ENCODE measurements at places on chromosomes 7 and 10. TPM values are rescaled to one million over a fixed set of nuclear protein-coding genes. Genes with fewer than 3 reads are reported as not detected.

DNA sequence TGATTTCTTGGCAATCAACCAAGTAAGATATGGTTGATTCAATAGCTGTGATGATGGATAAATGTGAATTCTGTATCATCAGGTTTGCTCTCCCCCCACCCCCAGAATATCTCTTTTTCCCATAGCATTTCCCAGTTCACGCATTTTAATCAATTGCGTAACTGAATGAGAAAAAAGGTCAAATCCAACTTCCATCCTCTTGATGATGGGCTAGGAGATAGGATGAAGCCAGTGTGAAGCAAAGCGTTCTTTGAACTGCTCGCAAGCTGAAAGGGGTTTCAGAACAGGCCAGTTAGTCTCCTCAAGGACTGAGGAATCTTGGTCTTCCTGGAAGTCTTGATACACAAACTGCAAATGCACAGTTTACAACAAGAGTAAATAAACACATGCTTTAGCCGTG lies 94.5 kb upstream of the ARMC3 start:
- no peak for DNase-seq

Gene IKZF5
- 22.9 TPM for total RNA-seq

DNA sequence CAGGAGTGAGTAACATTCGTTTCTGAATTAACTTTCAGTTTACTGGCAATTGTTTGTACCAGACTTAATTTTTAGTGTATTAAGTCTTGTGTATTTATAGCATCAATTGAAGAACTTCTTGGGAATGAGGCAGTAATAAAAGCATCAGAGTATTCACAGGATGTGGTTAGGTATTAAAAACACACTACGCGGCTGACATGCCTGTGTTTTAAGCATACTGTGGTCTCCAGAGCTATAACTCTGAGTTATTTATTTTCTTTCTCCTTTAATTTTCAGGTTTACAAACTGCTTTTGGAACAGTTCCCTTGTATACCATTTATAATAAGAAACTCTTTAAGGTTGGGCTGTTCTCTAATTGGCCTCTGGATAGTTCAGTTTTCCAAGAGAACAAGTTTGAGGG lies 626.1 kb upstream of the NRG3 start:
- no peak for DNase-seq

DNA sequence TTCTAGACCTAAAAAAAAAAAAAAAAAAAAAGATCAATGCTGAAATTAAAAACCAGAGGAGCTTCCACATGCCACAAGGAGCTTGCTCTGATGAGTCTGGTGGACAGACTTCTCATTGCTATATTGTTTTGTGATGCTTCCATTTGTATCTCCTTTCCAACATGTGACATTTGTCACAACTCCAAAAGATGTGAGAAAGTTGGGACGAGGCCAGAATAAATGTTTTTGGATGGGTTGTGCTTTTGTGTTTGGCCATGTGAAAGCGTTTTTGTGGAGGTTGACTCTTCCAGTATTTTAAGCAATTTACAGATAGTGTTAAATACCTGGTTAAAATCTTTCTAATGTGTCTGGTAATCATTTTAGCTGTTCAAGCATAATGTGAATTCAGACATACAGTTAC lies 280.1 kb downstream of the SKAP2 start:
- DNase-seq: no peak

DNA sequence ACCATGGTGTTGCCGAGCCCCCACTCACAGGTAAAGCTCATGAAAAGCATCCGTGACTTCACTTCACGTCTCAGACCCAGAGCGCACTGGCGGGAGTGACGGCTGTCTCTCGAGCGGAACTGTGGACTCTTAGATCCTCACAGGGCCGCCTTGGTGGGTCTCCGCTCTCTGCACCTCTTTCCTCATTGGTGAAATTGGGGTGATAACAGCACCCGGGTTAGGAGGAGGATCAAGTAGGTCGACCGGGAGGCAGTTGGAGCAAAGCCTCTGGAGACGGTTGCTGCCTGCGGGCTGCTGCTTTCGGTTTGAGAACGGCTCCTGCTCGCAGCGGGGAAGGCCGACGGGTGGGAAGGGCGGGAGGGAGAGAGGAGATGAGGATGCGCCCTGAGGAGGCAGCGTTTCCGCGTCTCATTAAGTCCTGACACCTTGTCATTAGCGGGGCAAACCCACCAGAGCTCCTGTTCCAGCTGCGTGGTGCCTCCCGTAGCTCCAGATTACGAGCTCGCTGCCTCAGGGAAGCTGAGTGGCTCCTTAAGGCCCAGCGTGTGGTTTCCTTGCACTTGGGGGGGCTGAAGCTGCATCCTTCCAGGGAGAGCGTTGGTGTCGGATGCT lies 51.9 kb upstream of the CFAP46 start:
- no peak for DNase-seq

DNA sequence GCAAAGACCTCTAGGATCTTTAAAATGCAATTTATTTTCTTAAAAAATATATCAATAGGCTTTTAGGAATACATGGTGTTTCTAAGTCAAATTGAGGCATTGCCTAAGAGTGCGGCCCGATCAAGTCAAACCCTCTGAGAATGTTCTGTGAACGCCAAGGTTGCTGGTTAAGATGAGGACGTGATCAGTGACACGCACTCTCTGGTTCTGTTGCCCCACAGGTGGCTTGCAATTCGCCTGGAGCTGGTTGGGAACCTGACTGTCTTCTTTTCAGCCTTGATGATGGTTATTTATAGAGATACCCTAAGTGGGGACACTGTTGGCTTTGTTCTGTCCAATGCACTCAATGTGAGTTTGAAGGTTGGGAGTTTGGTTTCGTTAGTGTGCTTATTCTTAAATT lies 59.3 kb downstream of the ABCC2 start:
- no peak for DNase-seq

Gene OPN4
- not detected for total RNA-seq

GRCh38 chr10:26199841-26200240 lies 16.7 kb upstream of the GAD2 start:
- DNase-seq: no peak

Gene BICC1
- 23.8 TPM for total RNA-seq

- DNase-seq: no peak
Measured at GRCh38 chr7:131578602-131579001, 22.2 kb upstream of the PODXL start.

DNA sequence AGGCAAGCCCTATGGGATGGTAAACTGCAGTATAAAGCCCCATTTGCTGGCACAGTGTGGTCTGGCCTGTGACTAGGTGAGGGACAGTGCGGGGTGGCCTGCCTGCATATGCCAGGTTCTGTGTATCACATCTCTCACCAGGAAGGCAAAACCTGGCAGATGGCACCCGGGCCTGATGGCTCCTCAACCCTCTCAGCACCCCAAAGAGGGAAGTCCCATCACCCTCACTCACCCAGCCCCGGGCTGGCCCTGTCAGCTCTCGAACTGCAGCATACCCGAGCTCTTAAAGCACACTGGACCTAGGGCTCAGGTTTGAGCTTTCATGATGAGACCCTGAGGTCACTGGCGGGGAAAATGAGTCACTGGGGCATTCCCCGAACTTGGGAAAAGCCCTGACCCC lies 130.5 kb downstream of the LHPP start:
- no peak for DNase-seq

Data from ovary (tissue), 10 donors.